ENCODE measurements at places on chromosomes 13 and 19.

DNA sequence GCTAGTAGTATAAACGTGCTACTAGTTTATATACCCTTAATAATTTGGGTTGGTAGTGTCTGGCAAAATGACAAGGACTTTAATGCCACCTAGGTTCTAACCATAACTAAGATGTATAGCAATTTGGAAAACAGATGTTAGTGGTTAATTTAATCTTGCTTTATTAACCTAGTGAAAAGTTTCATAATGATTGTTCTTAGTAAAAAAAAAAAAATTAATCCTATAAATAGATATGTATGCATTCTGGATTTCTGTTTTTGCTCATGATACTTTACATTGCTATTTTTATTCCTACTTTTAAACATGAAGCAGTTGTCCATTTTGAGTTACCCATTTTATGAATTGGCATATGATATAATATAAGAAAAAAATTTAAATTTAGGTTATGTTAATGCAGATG, 36.3 kb downstream of the DGKH start:
- DNase-seq, result no peak

- DNase-seq, result no peak
Measured at GRCh38 chr19:43518051-43518450, 8.9 kb downstream of the ETHE1 start.

DNA sequence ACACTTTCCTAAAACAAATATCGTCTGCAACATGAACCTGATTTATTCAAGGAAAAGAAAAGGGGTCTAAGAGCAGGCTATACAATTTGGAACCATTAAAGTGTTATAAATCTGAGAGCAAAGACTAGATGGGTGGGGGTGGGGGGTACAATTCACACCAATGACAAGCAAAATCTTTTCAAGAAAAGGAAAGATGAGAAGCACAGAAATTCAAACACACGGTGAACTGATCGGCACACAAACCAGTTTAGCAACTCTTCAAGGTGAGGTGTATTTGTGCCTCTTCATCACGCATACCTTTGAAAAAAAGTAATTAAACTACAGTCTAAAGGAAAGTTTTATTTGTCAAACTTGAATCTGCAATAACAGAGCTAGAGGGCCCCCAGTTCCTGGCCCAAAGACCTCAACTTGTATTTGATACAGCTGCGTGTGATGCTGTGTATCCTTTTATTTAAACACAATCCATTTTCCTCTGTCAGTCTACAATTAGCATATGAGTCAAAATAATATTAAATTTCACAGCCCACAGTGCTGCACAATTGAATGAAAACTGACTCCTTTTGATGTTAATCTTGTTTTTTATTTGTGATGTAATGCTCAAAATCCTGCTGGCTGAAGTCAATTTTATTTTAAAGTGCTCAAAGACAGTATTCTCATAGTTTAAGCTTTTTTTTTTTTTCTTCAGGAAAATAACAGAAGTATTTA, 14.2 kb downstream of the EFNB2 start:
- no peak for DNase-seq

DNA sequence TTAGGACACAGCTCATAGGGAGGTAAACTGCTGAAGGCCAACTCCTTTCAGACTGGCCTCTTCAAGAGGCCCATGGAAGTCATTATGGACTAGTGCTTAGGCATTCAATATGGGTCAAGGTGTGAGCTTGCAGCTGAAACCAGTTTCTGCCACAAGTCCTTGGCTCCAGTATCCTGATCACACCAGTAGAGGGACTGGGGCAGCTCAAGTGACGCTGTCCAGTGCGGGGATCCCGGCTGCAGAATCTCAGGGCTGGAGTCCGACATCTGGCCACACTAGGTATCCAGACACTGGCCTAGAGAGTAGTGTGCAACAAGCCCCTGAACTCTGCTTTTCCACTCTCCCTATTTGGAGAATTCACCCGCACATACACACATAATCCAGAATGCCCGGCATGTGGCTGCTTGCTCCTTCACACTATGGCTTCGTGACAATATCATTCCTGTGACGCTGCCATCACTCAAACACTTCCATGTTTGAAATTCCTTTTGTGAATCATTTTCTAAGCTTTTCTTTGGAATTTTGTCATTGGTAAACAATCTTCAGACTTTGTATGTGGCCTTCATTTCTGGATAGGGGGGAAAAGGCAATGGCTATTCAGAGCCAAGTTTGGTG, 425.1 kb downstream of the EFNB2 start:
- no peak for DNase-seq

DNA sequence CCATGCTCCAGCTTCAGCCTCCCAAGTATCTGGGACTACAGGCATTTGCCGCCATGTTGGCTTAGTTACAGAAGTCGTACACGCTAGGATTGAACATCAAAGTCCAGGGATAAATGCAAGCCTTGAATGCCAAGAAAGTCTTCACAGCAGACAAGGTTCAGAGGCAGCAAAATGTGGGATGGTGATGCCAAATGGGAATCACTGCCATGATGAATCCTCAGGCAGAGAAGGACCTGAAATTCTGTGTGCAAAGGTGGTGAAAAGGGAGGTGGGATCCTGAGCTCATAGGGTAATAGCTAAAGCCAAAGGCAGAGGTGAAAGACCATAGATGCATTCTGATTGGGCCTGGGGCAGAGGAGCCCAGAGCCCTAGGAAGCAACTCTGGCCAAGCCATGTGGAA, 79.3 kb upstream of the STK24 start:
- DNase-seq, result no peak

DNA sequence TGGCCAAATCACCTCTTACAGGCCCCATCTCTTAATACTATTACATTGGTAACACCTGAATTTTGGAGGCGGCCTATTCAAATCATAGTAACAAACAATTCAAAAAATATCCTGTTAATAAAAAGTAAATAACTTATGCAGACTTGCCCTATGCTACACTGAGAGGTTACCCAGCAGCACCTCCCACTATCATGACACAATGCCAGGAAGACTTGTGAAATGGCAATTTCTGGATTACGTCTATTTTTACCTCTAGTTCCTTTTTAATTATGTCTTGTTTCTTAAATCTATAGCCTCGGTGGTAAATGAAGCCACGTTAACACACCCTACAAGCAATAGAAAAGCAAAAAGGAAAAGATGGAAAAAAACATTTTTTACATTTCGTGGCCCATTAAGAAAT, 6.2 kb upstream of the DZIP1 start:
- no peak for DNase-seq

- DNase-seq, result peak; percentile 8
Measured at GRCh38 chr13:46071590-46072249, 19.2 kb upstream of the ZC3H13 start.

DNA sequence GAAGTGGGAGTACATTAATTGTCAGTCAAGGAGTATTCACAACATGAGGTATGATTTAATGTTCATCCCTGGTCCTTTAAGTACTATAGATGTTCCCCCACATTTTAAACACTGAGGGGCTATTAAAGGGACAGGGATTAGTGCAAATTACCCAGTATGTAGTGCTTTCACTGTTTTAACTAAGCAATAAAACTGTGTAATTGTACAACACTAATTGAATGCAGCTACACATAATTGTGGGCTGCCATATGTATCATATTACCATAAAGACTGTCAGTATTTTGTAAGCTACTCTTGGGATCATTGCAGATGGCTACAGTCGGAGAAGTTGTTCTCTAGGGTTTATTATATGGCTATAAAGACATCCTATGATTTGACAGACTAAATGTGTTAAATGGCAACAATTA, 316.6 kb downstream of the DCLK1 start:
- DNase-seq, result peak; percentile 22

Data from tongue (tissue), 3 donors.